ENCODE measurements at places on chromosomes 3 and 15.

DNA sequence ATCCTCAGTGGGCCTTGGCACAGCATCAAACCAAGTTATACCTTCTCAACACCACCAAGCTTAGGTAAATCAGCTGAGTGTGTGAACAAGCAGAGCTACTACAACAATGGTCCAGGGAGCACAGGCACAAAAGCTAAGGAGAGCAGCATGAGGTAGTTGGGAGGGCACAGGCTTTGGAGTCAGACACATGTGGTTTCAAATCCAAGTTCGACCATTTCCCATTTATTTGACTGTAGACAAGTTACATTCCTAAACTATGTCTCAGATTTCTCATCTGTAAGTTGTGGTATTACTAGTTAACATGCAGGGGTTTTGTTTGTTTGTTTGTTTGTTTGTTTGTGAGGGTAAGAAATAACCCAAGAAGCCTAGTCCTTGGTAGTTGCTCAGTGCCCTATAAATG, 46.9 kb downstream of the MLH1 start:
- no peak for DNase-seq

GRCh38 chr15:64112073-64112772, 16.4 kb downstream of the SNX1 start:
- DNase-seq = no peak

- no peak for DNase-seq
Observed at GRCh38 chr3:95044101-95044500, 981.2 kb downstream of the NSUN3 start.

DNA sequence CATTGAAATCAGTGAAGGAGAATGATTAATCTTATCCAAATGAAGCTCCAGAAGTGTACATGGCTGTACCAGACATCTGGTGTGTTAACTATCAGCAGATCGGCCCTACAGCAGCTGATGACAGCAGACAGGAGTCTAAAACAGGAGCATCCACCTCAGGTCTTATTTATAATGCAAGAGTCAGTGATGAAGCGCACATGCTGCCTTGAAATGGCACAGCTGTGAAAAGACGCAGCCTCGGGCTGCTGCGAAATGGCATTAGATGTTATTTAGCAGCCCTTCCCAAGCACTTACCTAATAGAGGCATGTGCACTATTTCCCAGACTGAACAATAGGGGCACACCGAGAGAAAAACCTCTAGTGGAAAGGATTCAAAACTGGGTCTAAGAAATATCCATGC, 472.3 kb upstream of the CBLB start:
- DNase-seq = no peak

DNA sequence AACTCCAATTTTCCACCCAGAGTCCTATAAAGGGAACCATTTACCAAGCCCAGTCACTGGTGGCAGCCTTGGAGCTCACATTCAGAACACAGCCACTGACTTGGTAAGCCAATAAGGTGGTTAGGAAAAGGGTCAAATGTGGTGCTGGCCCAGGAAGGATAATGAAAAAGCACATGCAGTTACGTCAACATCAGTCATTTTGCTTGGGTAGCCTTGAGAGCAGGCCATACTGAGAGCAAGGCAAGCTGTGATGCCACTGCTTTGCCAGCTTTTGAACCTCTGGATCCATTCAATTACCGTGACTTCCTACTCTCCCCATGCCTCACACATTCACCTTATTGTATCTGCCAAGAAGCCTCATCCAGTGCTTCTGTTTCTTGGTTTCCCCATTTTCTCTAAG, 253.6 kb downstream of the OPA1 start:
- no peak for DNase-seq

DNA sequence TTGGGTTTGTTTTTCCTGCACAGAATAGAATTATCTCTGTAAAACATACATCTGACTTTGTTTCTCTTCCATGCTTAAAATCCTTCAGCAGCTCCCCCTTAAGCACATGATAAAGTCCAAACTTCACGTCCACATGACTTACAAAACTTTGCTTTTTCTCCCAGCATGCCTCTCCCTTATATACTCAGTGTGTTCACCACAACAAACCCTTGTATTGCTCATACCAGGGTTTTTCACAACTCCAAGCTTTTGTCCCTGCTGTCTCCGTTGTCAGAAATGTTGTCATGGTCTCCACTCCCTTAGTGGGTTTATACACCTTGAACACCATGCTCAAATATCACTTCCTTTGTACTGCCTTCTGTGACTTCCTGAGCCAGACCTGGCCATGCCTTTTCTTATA, 91.1 kb upstream of the MITF start:
- no peak for DNase-seq

DNA sequence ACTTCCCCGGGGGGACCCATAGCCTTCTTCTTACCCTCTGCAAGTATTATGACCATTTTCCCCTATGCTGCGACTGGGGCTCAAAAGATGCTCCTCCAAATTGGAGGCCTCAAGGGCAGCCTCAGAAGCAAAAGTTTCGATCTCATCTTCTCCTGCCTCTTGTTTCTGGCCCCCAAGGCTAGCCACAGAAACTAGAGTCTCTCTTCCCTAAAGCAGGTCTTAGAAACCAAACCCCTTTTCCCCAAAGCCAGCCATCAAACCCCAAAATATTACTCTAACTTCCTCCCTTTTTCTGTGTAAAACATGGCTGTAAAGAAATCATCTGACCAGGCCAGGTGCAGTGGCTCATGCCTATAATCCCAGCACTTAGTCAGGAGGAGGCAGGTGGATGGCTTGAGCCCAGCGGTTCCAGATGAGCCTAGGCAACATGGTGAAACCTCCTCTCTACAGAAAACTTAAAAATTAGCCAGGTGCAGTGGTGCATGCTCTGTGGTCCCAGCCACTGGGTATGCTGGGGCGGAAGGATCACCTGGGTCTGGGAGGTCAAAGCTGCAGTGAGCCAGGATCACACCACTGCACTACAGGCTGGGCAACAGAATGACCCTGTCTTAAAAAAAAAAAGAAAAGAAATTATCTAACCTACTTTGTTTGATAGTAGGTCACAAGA, 36.7 kb upstream of the MFGE8 start:
- no peak for DNase-seq

GRCh38 chr3:121431726-121432517, 113.9 kb downstream of the POLQ start:
- no peak for DNase-seq

DNA sequence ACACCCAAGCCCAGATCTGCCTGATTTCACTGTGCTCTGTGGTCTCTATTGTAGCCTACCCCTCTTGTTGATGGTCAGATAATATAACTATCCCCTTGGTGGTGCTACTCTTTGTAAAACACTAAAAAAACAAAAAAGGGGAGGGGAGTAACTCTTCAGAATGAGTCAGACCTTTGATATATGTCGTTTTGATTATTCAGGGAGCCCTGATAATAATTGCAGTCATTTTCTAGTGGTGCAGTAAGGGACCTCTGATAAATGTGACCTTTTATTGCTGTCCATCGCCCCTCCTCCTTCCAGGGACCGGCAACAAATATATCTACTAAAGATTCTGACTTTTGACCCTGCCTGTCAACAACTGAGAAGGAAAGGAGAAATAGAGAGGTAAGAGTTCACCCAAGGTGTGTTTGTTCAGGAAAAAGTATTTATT, 45.1 kb upstream of the MAGI1 start:
- DNase-seq = no peak

GRCh38 chr3:173920386-173920785, 522.8 kb downstream of the NLGN1 start:
- no peak for DNase-seq

DNA sequence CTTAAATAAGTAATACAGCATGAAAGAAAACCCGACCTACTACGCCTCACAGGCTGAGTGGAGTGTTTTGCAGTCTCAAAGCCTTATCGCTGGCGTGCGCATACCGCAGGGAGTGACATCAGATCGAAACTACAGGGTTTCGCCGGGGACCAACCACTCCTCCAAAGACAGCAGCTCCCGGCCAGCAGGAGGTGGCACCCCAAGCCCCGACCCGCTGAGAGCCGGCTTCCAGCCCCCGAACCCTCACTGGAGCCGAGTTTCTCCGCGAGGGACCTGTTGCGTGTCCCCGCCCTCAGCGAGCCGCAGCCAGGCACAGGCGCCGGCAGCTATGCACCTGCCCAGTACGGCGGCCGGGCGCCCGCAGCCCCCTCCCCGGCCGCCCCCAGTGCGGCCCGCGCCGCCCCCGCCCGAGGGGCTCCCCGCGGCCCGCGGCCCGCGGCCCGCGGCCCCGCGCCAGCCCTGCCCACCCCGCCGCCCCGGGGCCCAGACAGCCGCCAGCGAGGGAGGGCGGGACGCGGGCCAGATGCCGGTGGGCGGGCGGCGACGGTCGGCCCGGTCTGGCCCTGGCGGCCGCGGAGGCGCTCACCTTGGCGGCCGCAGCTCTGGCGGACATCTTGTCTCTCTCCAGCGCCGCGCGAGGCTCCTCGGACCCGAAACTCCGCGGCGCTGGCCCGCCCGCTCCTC, 710 bp downstream of the TJP1 start:
- DNase-seq = peak; percentile 41

DNA sequence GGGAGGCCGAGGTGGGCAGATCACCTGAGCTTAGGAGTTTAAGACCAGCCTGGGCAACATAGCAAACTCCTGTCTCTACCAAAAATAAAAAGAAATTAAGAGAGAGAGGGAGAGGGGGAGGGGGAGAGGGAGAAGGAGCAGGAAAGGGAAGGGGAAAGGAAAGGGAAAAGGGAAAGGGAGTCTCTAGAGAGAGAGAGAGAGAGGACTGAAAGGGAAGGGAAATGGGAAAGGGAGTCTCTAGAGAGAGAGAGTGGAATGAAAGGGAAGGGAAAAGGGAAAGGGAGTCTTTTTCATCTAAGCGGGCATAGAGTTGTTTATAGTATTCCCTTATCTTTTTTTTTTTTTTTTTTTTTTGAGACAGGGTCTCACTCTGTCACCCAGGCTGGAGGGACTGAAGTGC, 148.1 kb downstream of the NEO1 start:
- no peak for DNase-seq

DNA sequence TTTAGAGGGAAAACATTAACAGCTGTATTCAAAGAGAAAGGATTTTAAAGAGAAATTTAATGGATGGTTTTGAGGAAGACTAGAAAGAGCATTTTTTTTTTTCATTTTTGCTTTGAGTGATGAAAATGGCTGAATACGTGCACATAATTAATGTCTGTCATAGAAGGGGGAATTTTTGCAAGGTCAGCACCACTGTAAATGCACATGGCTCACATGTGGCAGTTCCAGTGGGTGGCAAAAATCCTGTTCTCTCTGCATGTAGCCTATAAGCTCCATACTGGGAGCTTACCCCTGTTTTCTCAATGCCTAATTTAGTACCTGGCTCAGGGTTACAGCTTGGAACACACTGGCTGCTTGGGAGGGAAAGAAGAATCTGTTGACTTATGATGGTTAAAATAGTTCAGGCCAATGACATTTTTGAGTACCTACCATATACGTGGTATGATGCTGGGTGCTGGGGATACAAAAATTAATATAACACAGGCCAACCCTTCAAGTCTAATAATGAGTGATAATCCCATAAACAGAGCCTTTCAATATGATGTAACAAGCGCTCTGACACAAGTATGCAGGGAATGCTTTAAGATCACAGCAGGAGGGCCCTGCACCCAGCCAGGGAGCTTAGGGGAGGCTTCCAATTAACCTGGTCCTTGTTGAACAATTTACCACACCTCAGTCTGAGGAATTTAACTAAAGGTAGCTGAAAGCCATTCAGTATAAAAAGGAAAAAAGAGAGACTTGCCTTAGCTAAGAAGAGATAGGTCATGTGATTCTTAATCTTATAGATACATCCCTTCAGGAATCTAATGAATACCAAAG, 33.0 kb downstream of the HSPBAP1 start:
- DNase-seq = no peak

- no peak for DNase-seq
Observed at GRCh38 chr3:138768125-138768524, 66.6 kb downstream of the PIK3CB start.

- no peak for DNase-seq
Observed at GRCh38 chr3:58526515-58526957, 10.5 kb downstream of the ACOX2 start.

DNA sequence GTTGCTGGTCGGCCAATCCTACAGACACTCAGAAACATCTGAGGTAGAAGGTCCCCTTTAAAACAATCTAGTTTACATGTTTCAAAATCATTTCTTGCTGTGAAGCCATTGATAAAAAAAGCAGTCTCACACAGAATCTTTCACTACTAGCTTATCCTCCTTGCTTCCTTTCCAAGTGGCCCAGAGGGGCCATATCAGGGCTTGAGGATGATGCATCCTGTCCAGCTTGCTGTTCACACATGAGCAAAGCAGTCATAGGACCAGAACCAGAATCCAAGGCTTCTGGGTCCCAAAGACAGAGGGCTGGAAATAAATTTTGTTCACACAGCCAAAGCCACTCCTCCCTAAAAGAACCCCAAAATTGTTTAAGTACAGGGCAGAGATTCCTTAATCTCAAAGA, 9.2 kb upstream of the LYZL4 start:
- no peak for DNase-seq

- DNase-seq = no peak
Observed at GRCh38 chr15:75028991-75029377, 5.6 kb downstream of the PPCDC start.

DNA sequence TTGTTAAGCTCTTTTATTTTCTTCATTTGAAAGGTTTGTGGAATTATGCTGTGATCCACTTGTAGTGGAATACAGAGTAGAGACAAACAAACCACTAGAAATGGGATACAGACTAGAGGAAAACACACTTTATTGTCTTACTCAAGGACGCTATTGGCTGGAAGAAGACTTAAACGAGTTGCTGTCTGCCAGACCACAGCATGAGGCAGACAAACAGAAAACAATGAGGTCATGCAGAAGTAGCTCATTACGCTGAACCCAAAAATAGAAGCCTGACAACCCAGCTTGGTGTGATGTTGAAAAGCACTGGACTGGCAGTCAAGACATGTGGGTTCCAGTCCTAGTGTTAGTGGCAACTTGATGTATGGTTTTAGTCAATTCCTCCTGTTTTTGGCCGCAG, 62.4 kb upstream of the P3H2 start:
- no peak for DNase-seq

GRCh38 chr3:28322464-28322863, 26.1 kb upstream of the ZCWPW2 start:
- no peak for DNase-seq

DNA sequence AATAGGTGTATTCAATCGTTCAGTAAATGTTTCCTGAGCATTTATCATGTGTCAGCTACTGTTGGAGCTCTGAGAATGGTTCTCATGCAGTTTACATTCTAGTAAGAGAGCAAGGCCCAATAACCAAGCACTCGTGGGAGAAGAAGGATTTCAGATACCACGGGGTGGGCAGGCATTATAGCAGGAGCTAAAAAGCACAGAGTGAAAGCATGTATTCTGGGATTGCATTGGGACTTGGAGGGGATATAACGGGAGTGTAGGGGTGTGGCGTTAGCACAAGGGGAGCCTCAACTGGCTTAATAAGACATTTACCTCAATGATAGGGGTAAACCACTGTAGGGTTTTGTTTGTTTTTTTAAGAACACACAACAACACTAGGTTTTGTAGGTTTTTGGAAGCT, 1.6 kb upstream of the SIAH2 start:
- no peak for DNase-seq

Data from hypothalamus (tissue), 51 donors.